ENCODE measurements at places on chromosomes 4 and X.

GRCh38 chrX:40809210-40809609 is 73.9 kb upstream of the MED14 start:
- DNase-seq: no peak

- DNase-seq: no peak
Observed at GRCh38 chr4:114464726-114465272, 133.8 kb upstream of the UGT8 start.

DNA sequence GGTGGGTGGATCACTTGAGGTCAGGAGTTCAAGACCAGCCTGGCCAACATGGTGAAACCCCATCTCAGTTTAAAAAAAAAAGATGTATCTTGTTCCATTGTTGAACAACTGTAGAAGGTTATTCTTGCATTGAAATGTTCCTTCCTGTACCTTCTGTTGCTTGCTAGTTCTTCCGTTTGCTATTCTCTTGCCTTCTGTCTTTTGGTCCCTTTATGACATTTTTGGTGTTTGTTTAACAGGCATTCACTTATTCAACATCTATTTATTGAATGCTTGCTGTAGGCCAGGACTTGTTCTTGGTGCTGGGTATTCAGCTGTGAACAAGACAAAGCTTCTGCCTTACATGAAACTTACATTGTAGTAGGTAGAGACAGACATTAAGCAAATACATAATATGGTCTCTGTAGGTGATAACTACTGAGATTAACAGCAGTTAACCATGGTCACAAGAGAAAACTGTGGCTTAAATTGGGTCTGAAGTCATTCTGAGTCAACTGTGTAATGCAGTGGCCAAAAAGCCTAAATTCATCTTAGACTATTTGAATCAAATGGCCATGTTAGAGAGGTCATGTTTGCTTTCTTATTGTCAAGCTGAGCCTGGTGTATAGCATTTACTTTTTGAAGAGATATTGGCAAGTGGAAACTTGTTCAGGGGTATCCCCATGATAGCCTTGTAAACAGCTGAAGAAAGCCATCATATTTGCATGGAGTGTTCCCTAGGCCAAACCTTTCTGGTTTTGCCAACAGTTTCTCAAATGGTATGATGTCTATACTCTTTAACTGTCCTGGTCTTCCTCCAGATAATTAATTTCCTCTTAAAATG is 35.6 kb downstream of the GAB1 start:
- no peak for DNase-seq

GRCh38 chr4:187679450-187679849 is 316.1 kb upstream of the ZFP42 start:
- DNase-seq: no peak

GRCh38 chr4:45172636-45173035 is 446.3 kb upstream of the GNPDA2 start:
- DNase-seq: no peak

DNA sequence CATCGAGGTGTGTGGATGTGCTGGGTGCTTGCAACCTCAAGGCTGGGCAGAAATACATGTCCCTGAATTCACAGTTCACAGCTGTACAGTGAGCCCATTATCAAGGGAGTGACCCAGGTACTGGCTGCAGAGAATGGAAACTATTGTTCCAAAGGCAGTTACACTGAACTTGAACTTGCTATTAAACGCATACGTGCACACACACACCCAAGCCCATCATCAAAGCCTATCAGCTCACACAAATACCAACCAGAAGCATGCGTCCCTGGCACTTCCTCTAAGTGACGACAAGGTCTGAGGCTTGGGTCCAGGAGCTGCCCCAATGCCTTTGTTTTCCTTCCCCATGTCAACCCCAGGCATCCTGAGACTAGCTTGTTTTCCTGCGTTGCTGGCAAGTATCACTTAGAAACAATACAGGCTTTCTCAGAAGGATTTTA is 88.6 kb downstream of the IRF2 start:
- DNase-seq: no peak

DNA sequence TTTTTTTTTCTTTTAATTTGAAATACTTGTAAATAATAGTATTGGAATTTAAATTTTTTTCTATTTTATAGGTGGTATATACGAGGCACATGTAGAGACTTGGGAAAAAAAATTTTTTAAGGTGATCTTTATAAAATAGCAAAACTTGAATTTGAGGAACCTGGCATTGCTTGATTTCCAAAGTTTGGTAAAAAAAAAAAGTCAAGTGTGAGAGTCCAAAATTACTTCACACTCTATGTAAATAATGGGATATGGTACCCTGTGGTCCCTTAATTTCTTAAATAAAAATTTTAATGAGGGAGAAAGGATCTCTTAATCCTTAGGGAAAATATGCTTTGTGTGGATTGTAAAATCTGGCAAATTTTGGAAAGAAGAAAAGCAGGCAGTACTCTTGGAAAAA is 19.0 kb downstream of the SPRY1 start:
- DNase-seq: no peak

DNA sequence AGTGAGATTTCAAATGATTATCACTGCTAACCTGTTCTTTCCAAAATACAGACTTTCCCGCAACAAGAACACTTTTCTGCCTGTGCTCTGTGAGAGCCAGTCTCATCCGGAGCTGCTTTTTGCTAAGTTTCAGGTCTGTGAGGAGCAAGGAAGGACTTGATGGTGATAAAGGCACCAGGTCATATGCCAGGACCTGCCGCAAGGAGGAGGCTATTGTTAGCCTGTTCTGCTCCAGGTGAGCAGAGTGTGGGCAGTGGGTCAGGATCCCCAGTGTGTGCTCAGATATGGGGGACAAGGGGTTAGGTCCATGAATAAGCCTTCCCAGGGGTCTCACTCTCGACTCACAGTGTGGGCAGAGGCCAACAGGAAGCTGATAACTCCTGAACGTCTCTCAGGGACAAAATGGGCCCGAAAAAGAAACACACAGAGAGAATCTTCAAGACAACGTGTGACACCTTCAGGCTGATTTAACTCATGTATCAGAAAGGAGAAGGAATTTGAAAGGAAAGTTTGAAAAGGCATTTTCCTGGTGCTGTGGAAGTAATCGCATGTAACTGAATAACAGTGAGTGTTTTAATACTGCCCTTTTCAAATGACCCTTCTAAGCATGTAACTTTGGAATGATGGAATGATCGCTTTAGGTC is 57.7 kb upstream of the PDLIM3 start:
- DNase-seq: no peak

GRCh38 chr4:183321516-183321915 is 710 bp downstream of the CLDN24 start:
- DNase-seq: no peak

DNA sequence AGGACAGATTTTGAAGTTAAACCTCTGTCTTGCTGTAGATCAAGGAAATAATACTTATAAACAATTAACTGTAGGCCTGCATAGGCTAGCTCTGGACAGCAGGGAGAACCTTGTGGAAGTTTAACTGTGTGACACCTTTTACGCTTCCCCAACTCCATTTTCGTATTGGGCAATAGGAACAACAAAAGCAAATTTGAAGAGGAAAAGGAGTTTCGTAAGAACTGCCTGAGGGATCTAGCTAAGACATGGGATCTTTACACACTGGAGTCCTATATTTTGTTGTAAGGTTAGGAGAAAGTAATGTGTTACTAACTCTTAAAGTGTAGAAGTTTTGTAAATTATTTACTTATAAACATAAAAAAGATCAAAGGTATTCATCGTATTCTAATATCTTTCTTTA is 324.9 kb upstream of the CASK start:
- no peak for DNase-seq

DNA sequence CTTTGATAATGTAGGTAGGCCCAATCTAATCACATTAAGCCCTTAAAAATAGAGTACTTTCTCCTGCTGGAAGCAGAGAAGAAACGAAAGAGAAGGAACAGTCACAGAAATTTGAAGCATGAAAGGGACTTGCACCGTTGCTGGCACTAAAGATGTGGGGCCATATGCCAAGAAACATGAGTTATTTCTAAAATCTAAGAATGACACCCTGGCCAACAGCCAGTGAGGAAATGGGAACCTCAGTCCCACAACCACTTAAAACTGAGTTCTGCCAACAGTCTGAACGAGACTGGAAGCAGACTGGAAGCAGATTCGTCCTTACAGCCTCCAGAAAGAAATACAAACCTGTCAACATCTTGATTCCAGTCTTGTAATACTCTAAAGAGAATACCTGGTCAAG is 70.1 kb downstream of the CENPC start:
- no peak for DNase-seq

GRCh38 chr4:1009542-1010394 is 1.7 kb upstream of the FGFRL1 start:
- DNase-seq: peak; percentile 99

DNA sequence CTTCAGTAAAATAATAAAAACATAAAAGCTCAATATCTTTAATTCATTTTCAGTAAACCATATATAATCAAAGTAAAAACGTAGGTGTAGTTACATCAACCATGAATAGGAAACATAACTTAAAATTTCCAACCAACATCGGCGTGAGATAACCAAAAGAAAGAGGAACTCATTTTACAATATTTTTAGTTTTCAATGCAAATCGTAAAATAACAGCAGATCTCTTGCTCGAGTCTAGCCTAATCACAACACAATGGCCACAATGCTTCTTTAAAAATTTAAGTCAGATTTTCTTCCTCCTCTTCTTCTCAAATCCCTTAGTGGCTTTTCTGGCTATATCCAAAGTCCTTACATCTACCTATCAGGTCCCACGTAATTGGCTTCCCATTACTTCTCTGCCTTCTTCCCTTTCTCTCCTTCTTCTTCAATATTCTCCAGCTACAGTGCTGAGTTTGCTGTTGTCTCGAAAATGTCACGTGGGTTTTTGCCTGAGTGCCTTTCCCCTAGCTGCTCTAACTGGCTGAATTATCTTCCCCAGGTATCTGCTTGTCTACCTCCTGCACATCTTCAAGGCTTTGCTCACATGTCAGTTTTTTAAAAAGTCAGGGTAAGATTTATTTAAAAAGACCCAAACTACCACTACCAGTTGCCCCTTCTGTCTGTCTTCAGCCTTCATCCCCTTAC is 90.9 kb upstream of the BANK1 start:
- DNase-seq: no peak

DNA sequence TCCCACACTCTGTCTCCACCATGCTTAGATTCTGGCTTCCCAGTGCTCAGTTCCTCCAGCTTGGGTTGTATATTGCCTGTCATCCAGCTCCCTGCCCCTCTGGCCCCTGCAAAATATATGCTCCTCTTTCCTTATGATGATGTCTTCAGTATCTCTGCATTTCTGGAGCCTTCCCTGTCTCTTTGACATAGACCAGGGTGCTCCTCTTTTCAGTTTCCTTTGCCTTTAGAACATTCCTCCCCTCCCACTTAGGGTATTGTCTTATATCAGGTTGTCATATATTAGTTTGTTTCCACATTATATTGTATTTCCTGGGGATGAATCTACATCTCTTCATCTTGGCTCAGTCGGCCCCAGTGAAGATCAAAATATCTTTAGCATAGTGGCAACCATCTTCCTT is 526.4 kb downstream of the MID1IP1 start:
- DNase-seq: no peak

DNA sequence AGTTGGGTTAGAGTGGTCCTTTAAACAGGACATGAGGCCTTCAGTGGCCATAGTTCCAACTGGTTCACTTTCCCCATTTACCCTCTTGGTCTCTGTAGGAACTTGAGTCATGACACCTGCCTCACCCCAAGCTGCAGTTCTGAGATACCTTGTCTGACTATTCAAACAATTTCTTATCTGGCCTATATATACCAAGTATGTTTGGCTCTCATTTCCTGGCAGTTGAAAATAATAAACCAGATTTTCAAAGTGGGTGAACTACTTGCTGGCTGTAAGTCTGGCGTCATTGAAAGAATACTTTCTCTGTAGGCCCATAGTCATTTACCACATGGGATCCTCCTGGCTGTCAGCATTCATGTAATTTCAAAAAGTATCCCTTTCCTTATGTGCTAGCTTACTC is 228.8 kb downstream of the SHROOM3 start:
- DNase-seq: no peak

- DNase-seq: peak; percentile 66
Observed at GRCh38 chrX:135520553-135521404, at the start of gene INTS6L. Gene INTS6L, plus strand, starts transcription at chrX:135520660. Its CDS starts 333 bp downstream, at chrX:135520993.

- peak; percentile 74 for DNase-seq
Observed at GRCh38 chrX:1205681-1206611, 6.5 kb downstream of the CRLF2 start.

- no peak for DNase-seq
Observed at GRCh38 chr4:99679204-99679603, 21.6 kb upstream of the C4orf54 start.

- no peak for DNase-seq
Observed at GRCh38 chrX:114006664-114007063, 577.2 kb upstream of the HTR2C start.

- no peak for DNase-seq
Observed at GRCh38 chr4:164800786-164801185, 46.9 kb downstream of the SMIM31 start.

GRCh38 chr4:1026115-1026514 is 14.7 kb downstream of the FGFRL1 start:
- no peak for DNase-seq

DNA sequence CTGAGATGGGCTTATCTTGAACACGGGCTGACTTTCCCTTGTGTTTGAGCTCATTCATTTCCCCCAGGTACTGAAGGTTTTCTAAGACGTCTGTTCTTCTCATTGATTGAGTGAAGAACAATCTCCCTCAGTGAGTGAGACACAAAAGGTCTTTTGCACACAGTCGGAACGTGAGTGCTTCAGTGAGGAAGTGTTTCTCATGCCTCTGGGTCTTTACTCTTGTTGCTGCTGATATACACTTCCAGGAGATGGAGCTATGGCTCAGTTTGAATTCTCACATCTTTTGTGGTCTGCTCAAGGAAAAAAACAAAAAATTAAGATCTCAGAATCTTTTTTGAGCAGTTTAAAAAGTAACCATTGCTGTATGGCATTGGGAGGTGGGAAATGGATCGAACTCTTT is 981.9 kb upstream of the TENM3 start:
- no peak for DNase-seq

- no peak for DNase-seq
Observed at GRCh38 chrX:31603411-31604120, 531.7 kb upstream of the FTHL17 start.

DNA sequence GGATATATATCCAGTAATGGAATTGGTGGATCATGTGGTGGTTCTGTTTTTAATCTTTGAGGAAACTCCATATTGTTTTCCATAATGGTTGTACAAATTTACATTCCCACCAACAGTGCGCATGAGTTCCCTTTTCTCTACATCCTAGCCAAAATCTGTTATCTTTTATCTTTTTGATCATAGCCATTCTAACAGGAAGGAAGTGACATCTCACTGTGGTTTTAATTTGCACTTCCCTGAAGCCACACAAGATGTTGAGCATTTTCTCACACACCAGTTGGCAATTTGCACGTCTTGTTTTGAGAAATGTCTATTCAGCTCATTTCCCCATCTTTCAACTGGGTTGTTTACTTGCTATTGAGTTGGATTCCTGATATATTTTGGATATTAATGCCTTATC is 194.9 kb downstream of the CBLL2 start:
- DNase-seq: no peak

- no peak for DNase-seq
Observed at GRCh38 chrX:9728261-9728660, 37.4 kb downstream of the GPR143 start.

DNA sequence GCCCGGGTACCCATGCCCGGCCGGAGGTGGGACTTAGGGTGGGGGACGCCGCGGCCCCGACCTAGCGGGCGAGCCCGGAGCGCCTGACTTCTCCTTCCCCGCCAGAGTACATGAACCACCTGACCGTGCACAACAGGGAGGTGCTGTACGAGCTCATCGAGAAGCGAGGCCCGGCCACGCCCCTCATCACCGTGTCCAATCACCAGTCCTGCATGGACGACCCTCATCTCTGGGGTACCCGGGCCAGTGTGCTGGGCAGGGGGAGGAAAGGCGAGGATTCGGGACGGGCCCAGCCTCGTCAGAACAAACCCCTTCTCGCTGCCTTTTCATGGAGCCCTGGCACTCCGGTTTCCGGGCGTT is 622 bp downstream of the TAFAZZIN start:
- DNase-seq: peak; percentile 89

GRCh38 chr4:85029453-85029852 is 63.0 kb upstream of the WDFY3 start:
- no peak for DNase-seq
